ENCODE measurements at places on chromosomes 7 and 10.
A peak's percentile ranks its signal among the peaks of the same experiment; 100 is the strongest.

DNA sequence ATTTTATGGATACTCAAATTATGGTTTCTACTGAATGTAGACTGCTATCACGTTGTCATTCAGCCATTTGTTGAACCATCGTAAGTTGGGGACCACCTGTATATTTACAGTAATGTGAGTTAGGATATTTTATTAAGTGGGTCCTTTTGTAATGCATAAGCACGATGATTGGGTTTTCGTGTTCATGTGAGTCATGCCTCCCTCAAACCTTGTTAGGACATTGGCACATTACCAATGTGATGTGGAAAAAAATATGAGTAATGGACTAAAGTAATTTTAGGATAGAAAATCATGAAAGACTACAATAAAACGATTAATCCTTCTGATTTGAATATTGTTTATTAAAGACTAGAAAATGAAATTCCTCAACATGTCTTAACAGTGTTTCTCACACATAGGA lies 8.7 kb downstream of the SMC3 start:
- DNase-seq = peak; percentile 43

DNA sequence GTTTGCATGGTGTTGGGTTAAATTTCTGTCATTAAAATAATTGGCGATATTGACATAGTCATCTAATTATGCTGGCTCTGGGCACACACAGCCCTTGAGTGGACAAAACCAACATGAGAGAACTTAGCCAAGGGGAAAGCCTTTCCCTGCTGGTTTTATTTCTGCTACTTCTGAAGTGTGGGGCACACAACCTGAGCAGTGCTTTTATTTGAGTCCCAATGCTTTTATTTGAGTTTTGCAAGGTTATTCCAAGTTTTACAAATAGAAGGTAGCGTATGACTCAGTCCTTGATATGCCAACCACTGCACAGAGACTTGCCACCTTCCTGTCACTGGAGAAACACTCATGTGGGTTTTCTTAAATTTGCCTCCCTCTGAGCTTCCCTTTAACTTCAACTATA lies 145.7 kb downstream of the EGFR start:
- DNase-seq = no peak

GRCh38 chr10:19119191-19119590 lies 70.6 kb downstream of the MALRD1 start:
- DNase-seq = no peak

GRCh38 chr10:129462257-129462795 lies 4.7 kb upstream of the MGMT start:
- no peak for DNase-seq

- no peak for DNase-seq
Observed at GRCh38 chr10:95346715-95347401, 56.1 kb upstream of the PDLIM1 start.

DNA sequence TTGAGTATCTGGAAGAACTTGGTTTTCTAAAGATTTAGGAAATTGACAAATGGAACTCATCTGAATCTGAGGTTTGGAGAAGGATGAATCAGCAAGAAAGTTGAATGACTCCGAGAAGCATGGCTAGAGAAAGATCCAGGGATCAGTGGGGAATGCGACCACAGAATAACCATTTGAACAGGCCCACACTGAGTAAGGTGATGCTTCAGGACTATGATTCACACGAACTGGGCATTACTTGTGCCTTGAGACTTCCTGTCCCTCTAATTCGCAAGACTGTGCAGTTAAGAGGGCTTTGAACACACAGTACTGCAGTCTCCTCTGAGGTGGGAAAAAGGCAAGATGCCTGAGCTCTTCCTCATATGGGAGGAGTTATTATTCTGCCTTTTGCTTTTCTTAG lies 395.5 kb upstream of the POM121L12 start:
- DNase-seq = peak; percentile 4

DNA sequence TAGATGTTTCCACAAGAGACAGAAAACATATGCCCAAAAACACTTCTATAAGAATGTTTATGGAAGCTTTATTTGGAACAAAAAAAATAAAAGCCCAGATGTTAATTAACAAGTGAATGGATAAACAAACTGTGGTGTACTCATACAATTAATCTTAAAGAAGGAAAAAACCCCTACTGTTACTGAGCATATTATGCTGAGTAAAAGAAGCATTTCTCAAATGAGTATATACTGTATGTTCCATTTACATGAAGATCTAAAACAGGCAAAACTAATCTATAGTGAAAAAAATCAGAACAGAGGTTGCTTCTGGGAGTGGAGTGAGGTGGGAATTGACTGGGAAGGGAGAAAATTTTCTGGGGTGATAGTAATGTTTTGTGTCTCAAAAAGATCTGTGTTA lies 15.5 kb upstream of the ANK3 start:
- no peak for DNase-seq

DNA sequence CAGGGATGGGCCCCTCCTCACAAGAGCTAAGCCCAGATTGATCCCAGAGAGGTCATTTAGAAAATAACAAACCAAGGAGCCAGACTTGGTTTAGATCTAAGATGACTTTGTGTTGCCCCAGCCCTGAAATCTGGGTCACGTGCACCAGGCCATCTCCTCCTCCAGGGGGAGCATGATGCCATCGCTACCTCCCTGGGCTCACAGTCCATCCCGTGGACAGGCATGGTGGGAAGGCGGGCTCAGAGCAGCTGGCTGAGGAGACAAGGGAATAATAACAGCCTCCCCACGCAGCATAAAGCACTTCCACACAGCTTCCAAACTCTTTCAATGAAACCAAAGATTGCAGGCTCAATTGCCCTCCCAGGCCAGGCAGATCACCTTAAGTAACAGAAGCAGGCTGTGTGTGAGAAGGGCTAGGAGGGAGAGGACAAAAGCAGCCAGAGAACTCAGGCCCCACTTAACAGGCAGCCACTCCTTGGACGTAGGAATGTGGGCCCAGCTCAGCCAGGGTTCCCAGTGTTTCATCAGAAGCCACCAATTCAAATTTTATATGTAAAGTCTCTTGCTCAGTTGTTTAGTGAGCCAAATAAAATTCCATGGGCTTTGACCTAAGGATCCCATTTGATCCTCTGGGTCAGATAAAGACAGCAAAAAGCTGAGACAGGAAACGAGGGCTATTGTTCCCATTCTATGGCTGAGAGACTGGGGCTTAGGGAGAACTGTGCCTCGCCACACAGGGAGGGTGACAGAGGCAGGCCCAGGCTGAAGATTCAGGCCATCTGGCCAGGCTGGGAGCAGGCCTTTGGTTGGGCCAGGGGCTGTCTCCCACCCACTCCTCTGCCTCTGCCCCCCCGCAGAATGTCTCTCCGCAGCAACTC lies 100.2 kb downstream of the COL13A1 start:
- DNase-seq = no peak

- peak; percentile 64 for DNase-seq
Observed at GRCh38 chr7:94417901-94418300, 23.2 kb downstream of the COL1A2 start.

DNA sequence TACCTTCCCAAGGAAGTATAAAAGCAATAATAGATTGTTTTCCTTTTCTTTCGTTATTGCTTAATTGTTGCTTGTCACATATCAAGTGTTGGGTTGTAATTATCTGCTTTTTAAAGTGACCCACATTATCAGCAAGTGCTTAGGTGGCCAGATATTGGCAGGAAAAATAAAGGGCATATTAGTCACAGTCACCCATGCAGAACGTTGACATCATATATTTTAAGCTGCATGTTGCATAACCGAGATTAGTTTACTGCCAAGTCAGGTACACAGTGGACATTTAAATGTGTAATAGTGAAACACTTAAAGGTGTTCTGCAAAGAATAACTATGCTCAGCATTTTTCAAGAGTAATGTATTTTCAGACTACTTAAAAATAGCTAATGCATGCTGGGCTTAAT lies 11.4 kb downstream of the NEBL start:
- no peak for DNase-seq

DNA sequence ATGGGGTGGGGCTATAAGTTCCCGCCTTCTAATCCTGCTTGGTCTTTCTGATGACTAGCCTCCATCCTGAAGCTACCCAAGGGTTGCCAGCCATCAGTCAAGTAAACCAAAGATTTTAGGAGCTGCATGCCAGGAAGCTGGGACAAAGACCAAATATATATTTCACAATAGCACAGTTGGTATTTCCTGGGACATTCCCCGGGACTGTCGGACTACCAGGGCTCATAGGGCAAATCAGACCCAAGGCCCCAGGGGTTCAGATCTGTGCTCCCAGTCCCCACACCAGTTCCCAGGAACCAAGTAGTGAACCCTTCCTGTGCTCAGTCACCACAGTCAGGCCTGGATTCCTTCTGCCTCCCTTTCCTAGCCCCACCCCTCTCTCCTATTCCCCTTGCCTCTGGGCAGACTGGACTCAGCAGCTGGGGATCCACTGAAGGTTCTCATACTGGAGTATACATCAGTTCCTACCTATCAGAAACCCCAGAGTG lies 5.7 kb upstream of the CXCL12 start:
- DNase-seq = no peak

GRCh38 chr7:83040484-83040883 lies 122.2 kb downstream of the PCLO start:
- DNase-seq = no peak

GRCh38 chr7:128928159-128928813 lies 9.4 kb upstream of the IRF5 start:
- DNase-seq = no peak

DNA sequence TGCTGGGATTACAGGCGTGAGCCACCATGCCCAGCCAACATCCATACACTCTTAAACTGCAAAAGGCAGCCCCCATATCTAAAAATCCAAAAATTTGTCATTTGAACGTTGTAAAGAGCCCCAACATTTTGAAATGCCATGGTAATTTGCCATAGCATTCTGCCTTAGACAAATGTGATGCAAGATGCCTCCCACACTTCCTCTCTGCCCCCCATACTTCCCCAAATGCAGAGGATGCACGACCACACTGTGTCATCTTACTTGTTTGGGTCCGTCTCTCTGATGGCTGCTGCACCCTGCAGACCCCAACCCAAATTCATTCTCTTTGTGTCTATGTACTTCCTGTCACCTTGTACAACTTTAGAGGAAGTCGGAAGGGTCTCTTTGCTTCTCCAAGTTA lies 1125.6 kb upstream of the AUTS2 start:
- DNase-seq = no peak

DNA sequence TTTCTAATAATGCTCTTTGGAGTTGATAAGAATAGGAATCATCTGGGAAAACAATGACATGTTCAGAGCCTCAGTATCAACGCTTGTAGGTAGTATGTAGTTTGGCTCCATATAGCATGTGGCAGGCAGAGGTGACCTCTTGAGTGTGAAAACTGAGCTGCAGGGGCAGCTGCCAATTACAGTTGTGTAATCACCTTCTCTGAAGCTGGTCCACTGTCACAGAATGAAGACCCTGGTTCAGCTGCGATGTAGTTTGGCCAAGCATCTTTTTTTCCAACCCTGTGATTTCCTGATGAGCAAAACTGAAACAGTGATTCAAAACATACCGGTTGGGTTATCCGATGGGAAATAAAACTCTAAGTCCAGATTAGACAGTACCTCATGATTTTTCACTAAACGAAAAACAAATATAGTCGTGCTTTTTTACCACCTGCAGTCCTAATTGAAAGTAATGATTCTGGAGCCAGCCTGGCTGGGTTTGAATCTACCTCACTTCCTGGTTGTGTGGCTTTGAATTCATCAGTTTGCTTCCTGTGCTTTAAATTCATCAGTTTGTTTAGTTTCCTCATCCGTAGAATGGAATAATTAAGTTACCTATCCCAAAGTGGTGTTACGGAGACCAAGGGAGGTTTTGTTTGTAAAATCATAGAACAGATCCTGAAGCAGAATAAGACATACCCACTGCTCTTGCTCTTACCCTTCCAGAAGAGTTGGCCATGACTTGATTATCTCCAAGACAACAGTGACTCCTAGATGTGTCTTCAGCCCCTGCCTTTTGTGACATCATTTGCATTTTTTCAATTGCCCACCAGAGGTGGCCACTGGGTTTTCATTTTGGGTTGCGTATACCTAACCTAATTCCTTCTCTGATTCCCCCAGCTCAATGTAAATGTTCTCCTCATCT lies 87.4 kb downstream of the CELF2 start:
- no peak for DNase-seq

GRCh38 chr10:120505866-120506265 lies 48.8 kb downstream of the PLPP4 start:
- no peak for DNase-seq

DNA sequence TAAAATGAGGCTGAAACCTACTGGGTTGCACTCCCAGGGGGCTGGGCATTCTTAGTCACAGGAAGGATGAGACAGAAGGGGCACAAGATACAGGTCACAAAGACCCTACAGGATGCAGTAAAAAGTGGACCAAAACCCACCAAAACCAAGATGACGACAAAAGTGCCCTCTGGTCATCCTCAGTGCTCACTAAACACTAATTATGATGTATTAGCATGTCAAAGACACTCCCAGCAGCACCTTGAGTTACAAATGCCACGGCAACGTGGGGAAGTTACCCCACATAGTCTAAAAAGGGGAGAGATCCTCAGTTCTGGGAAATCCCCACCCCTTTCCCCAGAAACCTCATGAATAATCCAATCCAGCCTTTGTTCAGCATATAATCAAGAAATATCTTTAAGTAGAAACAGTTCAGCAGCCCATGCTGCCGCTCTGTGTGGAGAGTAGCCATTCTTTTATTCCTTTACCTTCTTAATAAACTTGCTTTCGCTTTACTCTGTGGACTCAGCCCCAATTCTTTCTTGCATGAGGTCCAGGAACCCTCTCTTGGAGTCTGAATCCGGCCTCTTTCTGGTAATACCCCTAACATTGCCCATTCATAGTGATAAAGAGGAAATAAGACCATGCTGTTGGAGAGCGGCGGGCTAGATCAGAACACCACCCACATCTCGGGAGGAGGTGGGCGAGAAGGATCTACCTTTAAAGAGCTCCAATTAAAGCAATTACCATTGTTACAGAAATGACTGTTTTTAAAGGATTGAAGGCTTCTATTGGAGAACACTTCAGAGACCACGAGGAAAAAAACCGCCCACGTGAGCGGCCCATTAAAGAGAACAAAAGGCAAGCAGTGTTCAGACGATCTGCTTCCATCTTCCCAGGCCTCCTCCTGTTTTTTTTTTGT lies 170.9 kb downstream of the USP6NL start:
- DNase-seq = no peak

DNA sequence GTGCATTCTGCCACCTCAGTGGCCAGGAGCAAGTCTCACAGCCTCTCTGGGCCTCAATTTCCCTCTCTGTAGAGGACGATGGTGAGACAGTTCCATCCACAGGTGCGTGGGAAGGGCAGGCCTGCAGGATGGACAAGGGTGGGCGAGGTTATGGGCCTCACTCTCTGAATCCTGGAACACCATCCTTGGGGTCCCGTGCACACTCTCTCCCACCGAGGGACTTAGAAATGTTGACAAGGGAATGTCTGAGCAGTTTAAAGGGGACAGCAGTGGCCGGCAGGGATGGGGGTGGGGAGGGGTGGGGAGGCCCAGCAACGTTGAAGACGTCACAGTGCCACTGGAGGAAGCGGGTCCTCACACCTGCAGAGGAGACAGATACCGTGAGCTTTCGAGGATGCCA lies 111.5 kb downstream of the FOXL3 start:
- DNase-seq = no peak

DNA sequence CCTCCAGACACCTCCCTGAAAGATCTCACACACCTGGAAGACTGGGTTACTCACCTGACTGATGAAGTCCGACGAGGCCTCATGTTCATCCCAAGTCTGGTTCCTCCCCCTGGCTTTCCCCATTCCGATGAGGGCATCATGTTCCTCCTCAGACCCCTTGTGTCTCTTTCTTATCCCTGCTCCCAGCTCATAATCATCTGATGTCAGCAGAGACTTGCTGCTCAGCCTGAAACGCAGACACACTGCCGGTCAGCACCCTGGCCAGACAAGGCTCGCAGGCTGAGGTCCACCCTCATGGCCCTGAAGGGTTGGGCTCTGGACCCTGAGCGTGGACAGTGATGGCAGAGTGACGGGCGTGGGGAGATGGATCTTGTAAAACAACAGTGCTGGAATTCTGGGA lies 64.3 kb downstream of the TNRC18 start:
- no peak for DNase-seq

Data from fibroblast of skin of left quadriceps (primary cell).